ENCODE measurements at places on chromosomes 6 and 20.

GRCh38 chr6:111750753-111751673, 122.2 kb downstream of the FYN start:
- DNase-seq: no peak

DNA sequence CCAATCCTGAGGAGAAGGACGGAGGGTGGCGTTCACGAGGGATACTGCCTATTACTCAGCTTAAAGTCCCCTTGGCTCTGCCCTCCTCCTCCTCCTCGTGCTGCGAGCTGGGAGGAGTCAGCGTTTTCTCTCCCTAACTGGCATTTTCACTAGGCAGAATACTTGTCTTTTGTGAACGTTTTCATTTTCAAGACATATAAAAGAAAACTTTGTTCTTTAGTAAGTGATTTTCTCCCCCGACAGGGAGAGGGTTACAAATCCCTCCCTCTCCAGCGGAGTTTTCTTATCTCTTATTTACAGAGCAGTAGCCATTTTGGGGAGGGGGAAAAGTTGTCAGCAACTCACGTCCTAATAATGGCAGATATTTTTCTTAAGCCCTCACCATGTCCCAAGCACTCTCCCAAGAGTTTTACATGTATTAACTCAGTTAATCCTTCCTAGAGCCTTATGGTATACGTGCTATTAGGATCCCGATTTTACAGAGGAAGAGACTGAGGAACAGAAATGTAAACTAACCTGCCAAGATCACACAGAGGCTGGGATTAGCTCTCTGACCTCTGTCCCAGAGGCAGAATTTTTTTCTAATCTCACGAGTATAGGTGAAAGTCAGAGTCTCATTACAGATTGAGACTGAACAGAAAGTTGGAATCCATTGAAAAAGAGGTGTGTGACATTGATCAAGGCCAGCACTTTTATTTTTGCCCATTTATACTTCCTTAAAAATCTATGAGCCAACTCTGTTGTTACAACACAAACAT, 30.0 kb upstream of the ZNF217 start:
- peak; percentile 86 for DNase-seq

- DNase-seq: no peak
Observed at GRCh38 chr20:33908336-33908735, 85.4 kb upstream of the RALY start.

DNA sequence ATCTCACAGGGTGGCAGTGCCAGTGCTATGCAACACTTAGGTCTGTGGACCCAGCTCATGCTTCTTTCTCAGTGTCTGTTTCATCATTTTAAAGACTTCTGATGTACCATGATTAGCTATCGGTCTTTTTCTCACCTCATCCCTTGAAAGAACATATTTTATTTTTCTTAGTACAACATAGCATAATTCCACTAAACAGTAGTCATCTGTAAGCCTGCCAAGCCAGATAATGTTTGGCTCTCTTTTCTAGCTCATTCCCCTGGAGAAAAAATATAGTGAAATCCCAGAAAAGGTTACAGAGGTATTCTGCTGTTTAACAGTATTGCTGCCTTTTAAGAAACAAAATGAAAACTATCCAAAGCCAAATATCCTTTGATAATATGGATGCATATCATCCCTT, 177.0 kb upstream of the MMS22L start:
- DNase-seq: no peak

DNA sequence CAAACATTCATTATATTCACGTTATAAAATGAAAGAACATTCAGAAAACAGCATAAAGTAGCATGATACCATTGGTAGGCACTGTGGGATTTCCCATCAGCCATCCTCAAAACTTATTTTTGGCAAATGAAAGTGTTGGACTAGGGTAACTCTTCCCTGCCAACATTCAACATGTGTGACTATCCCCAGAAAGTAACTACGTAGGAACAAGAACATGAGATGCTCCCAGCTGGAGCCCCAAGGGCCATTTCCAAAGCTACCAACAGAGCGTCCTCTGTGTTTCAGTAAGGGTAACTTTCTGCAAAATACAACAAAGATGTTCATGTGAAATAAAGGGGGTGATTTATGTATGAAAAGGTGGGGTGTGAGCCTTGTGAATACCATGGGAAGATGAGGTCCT, 28.4 kb upstream of the PTPN1 start:
- DNase-seq: no peak

- DNase-seq: no peak
Observed at GRCh38 chr6:18132346-18132745, 9.9 kb upstream of the NHLRC1 start.

GRCh38 chr6:26246553-26246952, 118.4 kb upstream of the BTN3A2 start:
- DNase-seq: no peak

DNA sequence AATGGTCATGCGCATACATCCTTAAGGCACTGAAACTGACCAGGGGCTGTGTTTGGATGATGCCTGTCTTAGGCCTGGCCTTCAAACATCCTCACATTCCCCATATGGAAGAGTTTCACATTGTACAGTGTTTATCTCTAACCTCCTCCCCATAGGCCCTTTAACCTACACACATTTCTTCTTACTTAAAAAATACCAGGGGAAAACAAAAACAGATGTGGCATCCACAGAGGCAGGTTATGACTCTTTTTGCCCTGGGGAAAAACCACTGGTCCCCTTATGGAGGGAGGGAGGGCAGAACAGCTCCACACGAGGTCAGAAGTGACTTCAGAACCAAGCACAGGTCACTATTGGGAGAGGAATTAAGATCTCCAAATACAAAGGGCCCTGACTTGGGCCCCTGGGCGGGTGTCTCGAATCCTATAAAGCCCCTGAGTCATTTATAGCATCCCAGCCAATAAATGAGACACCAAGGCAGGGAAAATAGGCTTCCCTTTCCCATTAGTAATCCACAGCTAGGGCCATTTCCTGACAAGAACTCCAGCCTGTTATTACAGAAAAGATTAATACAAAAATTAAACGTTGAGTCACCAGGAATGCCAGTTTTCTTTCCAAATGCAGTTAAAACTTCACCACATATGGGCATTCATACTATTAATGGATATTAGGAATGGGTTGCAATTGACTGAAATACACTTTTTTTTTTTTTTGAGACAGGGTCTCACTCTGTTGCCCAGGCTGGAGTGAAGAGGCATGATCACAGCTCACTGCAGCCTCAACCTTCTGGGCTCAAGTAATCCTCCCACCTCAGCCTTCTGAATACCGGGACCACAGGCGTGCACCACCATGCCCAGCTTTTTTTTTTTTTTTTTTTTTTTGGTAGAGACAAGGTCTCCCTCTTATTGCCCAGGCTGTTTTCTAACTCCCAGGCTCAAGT, 107.2 kb downstream of the ATP9A start:
- DNase-seq: no peak

DNA sequence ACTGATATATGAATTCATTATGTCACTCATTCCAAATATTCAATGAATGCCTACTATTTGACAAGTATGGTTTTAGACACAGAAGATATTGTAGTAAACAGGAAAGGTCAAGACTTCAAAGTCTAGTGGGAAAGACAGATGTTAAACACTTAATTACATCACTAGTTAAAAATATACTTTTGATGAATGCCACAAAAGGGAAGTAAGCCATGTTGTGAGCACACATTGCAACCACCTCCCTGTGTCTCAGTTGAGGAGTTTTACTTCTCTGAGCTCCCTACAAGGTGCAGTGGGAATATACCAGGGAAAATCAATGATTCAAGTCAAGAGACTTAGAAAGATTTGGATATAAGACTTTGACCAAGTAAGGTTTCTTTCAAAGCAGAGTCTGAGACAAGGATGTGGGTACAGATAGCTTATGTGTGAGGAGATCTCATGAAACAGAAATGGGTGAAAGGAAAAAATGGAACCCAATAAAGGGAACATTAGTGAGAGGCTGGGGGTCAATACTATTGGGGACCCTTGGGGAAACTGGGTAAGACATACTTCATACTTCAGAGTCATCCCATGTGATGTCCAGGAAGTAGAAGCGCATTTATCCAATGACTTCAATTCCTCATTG, 503.7 kb downstream of the KIF16B start:
- DNase-seq: no peak

- DNase-seq: no peak
Observed at GRCh38 chr6:26478100-26478984, 20.6 kb downstream of the BTN2A1 start.

DNA sequence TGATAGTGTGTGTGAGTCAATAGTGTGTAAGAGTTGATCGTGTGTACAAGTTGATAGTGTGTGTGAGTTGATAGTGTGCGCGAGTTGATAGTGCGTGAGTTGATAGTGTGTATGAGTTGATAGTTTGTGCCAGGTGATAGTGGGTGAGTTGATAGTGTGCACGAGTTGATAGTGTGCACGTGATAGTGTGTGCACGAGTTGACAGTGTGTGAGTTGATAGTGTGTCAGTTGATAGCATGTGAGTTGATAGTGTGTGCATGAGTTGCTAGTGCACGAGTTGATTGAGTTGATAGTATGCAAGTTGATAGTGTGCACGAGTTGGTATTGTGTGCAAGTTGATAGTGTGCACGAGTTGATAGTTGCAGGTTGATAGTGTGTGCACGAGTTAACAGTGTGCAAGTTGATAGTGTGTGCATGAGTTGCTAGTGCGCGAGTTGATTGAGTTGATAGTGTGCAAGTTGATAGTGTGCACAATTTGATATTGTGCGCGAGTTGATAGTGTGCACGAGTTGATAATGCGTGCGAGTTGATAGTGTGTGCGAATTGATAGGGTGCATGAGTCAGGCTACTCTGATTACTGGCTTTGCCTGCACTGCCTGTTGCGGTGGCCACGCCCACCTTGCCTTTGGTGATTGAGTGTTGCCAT, 35.8 kb upstream of the IYD start:
- no peak for DNase-seq

DNA sequence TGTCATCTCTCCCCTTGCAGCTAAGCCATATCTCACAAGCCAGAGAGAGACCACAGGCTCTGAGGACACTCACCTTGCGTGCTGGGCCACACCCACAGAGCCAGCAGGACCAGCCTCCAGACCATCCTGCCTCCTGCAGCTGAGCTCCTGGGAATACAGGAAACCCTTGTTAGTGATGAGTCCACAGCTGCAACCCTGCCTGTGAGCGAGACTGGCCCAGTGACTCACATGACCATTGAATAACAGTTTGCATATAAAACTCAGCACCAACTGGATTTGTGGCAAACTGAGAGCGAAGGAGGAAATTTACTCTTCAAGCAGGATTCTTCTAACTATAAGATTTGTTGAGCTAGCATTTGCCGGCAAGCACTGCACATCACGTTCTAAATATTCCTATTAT, 3.0 kb downstream of the THBS2 start:
- no peak for DNase-seq

- no peak for DNase-seq
Observed at GRCh38 chr20:57806476-57806875, 96.7 kb upstream of the PMEPA1 start.

DNA sequence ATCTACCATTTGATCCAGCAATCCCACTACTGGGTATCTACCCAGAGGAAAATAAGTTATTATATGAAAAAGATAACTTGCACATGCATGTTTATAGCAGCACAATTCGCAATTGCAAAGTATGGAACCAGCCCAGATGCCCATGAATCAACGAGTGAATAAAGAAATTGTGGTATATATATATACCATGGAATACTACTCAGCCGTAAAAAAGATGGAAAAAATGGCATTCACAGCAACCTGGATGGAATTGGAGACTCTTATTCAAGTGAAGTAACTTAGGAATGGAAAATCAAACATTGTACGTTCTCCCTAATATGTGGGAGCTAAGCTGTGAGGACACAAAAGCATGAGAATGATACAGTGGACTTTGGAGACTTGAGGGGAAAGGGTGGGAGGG, 100.0 kb upstream of the ADGRF4 start:
- no peak for DNase-seq

- no peak for DNase-seq
Observed at GRCh38 chr6:148398244-148398643, 55.6 kb downstream of the SASH1 start.

GRCh38 chr20:55142932-55143331, 667.5 kb downstream of the DOK5 start:
- no peak for DNase-seq

DNA sequence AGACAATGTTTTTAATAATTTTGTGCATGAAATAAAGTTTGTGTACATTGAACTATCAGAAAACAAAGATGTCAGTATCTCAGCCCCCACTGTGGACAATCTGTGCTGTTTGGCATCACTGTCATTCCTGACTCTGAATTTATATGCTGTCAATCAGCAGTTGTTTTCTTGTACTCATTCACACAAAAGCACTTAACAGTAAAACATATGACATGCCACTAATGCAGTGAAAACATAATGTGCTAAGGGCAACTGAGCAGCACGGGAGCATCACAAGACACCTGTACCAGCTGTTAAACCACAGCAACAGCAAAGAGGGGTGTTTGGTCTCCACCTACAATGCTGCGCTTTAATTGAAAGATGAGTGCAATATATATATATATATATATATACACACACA, 647.8 kb upstream of the SLC35B3 start:
- DNase-seq: no peak

DNA sequence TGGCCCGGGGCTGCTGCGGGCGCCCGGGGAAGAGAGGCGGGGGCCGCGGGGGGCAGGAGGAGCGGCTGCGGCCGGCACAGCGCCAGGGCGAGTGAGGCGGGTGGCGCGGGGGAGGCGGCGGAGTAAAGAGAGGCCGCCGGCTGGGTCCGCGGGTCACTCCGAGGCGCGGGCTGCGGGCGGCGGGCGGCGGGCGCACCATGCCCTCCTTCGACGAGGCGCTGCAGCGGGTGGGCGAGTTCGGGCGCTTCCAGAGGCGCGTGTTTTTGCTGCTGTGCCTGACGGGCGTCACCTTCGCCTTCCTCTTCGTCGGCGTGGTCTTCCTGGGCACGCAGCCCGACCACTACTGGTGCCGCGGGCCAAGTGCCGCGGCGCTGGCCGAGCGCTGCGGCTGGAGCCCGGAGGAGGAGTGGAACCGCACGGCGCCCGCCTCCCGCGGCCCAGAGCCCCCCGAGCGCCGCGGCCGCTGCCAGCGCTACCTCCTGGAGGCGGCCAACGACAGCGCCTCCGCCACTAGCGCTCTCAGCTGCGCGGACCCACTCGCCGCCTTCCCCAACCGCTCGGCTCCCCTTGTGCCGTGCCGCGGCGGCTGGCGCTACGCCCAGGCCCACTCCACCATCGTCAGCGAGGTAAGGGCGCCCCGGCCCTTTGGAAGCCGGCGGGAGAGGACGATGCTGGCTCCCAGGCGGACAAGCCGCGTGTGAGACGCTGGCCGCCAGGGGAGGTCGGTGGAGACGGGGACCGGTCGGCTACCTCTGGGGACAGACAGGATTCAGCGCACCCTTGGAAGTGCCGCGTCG, at the start of gene SLC22A3:
TSS of gene SLC22A3 (plus strand) at position 156 of the 797 bp plus-strand sequence. CDS start at position 198, 42 bp downstream.
- DNase-seq: no peak

- no peak for DNase-seq
Observed at GRCh38 chr20:22071841-22072240, 366.4 kb downstream of the PAX1 start.

Measured in ascending aorta (tissue), 2 donors.